ENCODE measurements at places on chromosomes 2 and 18.
A peak's percentile ranks its signal among the peaks of the same experiment; 100 is the strongest.

DNA sequence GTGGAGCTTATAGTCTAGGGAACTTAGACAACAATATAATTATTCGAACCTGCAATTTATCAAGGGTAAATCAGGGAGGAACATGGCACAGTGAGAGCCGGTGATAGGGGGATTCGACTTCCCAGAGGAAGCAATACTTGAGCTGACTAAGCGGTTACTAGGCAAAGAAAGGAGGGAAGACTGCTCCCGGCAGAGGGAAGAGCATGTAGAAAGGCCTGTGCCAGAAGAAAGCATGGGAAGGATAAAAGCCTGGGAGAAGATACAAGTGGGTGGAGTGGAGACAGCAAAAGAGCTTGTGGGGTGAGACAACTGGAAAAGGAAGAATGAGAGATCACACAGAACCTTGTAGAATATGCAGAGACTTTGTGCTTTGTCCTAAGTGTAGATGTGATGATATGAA lies 93.3 kb downstream of the MARCHF4 start:
- no peak for DNase-seq

GRCh38 chr2:3598912-3599854 lies 4.3 kb downstream of the COLEC11 start:
- DNase-seq = no peak

DNA sequence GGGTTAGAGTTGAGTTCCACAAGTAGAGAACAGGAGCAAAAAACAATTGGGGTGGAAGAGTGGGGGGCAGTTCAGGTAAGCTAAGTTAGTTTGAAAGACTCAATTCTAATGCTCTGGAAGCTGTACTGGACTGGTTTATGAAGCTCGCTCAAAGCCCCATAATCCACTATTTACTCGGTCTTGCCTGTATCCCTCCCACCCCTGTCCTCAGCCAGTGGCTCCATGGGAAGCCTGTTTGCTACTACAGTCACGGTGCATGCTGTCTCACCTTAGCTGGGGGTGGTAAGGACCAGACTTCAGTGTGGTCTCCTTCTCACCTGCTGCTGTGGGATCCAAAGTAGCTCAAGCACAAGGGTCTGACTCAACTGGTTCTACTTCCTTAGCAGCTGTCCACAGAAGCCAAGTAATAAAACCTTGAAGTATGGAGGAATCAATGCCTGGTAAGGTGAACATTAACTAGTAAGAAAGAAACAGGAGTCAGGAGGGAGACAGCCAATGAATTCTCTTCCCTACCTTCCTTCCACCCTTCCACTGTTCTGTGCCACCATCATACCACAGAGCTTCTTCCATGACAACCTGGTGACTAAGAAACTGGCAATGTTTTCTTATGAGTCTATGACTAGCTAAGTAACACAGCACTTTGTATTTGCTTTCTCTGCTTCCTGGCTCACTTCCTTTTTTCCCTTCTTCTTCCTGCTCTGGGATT lies 230.8 kb downstream of the SRBD1 start:
- no peak for DNase-seq

DNA sequence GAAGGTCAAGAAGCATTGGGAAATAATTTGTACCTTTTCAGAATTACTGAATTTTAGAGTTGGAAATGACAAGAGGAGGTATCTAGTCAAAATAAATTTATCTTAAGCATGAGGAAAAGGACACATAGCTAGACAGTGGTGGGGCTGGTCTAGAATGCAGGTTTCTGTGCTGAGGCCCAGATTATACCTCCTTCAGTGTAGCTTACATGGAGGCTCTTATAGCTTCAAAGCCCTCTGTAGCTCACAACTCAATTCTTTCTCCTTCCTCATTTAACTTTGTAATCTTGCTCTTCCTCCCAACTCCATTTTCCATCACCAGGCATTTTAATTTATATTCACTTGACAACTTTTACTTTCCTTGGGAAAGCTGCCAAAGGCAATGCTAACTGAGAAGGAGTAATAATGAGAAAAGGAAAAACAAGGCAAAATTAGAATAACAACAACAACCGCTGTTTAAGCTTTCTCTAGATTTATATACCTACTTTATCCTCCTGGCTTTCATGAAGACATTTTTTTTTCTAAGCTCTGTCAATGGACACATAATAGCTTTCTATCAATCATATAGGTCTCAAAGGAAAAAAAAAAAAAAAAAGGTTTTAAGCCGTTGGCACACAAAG lies 58.5 kb downstream of the CLHC1 start:
- DNase-seq = no peak

GRCh38 chr2:85550486-85550885 lies 10.8 kb downstream of the GGCX start:
- DNase-seq = no peak

DNA sequence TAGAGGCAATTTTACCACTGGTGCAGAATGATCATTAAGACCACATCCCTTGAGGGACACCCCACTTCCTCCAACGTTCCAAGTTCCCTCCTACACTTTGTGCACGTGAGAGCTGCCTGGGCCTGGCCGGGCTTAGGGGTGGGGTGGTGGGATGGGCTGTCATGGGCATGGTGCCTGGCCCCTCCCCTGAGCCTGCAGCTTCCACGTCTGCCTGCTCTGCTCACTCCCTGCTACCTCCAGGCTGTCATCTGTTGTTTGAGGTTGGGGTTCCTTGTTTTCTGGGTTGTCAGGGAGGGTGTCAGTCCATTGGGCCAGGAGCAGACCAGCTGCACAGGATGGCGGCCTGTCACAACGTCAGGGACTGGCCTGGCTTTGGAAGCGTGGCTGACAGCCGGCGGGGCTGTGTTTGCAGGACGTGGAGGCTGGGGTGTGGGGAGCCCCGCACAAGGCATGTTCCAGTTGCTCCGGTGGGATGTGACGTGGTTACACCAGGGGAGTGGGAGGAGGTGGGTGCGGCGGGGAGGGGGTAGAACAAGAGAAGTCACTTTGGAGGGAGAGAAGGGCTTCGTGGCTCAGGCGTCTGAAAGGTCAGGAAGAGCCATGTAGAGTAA lies 72.3 kb downstream of the RTP5 start:
- no peak for DNase-seq

- peak; percentile 2 for DNase-seq
Measured at GRCh38 chr18:31041271-31042083, 1.1 kb downstream of the DSC3 start.

DNA sequence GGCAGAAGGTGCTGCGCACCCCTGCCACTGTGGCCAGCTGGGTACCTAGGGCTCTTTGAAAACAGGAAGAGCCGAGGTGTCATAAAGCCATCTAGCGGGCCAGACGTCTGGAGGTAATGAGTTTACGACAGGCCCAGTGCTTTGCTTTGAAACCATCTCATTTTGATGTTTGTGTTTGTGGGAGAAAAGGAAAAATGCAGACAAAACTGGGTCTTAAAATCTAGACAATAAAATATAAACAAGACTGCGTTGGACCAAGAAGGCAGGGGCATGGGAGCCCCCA lies 3.2 kb downstream of the HOXD9 start:
- no peak for DNase-seq

DNA sequence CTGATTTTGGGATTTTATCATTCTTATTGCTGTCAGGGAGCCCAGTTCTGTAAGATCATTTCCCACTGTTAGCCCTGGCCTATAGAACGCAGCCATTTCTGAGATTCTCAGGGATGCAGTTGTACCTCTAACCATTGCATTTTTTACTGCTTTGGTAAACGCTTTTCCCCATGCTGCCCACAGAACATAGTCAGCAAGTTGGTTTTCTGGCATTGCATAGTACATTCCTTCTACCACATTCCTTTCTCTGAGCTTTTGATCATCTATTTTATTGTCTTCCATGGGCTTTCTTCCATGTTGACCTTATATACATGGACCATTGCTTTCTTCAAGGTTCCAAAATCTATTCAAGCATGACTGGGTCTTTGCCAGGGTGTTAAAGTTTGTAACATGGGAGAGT lies 86.8 kb upstream of the ST6GAL2 start:
- no peak for DNase-seq

- DNase-seq = no peak
Measured at GRCh38 chr2:16404551-16405300, 260.9 kb downstream of the CYRIA start.

- DNase-seq = no peak
Measured at GRCh38 chr2:15708865-15709820, 117.5 kb downstream of the DDX1 start.

- no peak for DNase-seq
Measured at GRCh38 chr2:83951378-83951947, 507.6 kb downstream of the SUCLG1 start.

DNA sequence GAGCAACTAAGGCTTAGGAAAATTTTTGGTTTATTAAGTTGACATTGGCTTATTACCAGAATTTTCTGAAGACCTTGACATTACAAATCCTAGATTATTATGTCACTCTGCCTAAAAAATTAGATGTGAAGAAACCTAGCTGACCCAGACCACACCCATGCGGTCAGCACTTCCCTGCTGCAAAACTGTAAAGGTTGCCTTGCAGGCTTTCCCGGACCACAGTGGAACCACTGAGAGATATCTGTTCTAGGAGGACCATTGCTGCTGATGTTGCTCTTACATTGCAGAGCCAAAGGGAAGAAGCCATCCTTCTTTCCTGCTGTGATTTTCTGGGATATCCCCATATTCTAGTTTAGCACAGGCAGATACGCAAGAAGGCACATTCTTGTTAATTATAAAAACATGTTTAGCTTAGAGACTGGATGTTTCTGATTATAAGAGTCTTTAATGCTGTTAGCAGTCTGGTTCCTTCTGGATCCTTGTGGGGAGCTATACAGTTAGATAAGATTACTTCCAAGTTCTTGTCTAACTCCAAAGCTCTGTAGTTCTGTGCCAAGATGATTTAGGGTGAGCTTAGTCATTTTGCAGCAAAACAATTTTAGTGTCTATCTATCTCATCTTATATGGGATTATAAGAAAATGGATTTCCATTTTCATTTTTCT lies 70.2 kb downstream of the AOX1 start:
- no peak for DNase-seq

DNA sequence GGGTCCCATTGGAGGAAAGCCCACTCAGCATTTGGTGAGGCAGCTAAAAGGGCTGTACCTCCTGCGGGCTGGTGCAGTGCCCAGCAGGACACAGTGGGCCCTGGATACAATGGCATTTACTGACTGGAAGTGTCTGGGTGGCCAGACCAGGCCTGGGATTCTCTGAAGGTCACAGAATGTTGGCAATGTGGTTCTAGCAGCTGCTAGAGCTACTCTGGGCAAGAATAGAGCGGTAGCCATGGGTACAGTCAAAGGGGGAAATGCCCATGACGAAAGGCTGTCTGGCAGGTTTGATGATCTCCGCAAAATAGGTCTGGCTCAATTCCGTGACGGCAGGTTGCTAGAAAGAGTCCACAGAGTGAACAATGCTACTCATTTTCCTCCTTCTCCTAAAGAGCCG lies 241.8 kb downstream of the AFF3 start:
- DNase-seq = no peak

- no peak for DNase-seq
Measured at GRCh38 chr18:10063489-10063888, 149.7 kb downstream of the VAPA start.

DNA sequence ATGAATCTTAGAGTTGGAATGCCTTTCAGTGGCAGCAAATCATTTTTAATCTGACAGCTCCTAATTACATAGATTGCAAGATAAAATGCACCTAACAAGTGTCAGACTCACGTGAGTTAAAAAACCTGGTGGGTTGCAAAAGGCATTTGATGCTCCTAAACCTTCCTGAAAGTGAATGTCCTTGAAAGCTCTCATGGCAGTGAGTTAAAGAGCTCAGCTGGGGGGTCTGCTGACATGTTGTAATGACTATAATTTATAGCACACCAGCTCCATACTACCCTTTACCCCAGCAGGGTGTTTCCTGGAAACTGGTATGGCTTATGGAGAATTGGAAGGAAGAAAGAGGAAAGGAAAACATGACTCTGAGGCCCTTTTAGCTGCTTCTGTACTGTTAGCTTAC lies 91.9 kb upstream of the CAVIN2 start:
- no peak for DNase-seq

- DNase-seq = peak; percentile 86
Measured at GRCh38 chr2:112749755-112750559, 14.5 kb downstream of the CKAP2L start.

GRCh38 chr2:13543550-13543949 lies 826.8 kb downstream of the TRIB2 start:
- no peak for DNase-seq

DNA sequence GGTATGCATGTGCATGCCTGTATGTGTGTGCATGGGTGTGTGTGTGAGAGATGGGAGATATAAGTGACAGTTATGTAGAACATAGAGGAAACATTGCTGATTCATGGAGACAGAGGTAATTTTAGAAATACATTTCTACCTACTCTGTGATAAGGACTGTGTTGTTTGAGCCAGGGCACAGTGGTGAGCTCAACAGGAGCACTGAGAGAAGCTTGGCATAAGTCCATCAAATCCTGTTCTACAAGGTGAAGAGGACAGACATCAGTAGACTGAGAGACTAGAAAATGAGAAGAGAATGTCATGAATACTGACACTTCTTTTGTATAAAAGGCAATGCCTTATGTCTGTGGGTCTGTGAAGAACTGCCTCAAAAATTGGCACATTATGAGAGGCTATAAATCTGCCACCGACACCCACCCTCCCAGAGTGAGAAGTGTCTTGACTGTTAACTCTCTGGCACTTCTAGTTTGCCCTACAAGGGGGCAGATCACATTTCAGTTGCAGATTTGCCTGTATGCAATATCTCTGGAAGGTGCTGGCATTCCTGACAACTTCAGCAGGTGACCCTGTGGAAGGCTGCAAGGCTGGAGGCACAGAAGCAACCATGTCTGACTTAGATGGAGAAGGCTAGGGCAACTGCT lies 962.3 kb upstream of the NRXN1 start:
- no peak for DNase-seq

GRCh38 chr18:32270341-32270740 lies 80.5 kb downstream of the MEP1B start:
- no peak for DNase-seq

GRCh38 chr2:55827855-55828254 lies 95.7 kb downstream of the EFEMP1 start:
- no peak for DNase-seq

DNA sequence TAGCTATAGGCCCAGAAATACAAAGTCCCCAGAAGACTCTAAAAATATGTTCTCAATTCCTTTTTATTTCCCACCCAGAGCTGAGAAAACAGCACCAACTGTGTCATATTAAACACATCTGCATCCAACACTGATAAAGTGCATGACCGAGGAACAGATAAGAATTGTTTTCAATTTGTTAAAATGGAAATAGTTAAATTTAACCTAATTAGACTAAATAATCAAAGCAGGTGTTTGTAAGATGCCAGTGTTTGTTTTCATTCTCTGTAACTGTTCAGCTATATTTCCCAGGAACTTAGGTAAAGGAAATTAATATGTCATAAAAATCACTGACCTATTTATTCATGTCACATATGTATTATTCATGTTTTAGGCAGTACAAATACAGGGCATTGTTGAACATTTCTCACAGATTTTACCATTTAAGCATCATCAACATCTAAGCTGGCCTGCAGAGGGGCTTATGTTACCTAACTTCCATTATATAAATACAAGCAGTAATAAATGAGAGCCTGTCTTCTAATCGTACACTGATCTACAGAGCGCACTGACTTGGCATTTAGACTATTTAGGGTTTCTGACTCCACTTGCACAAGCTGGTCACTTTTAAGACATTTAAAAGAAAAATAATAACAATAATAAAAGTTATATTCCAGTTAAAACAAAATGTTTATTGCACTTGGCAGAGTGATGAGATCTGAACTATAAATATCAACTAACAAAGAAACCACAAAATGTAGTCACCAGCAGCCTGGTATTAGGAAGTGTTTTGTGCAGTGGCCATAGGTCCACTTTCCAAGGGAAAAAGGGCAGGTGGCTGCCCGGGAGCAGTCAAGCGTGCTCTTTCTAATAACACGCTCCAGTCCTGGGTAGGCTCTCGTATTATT lies 86.6 kb upstream of the ZFP36L2 start:
- DNase-seq = no peak

- no peak for DNase-seq
Measured at GRCh38 chr2:216915557-216916150, 55.8 kb upstream of the TNP1 start.

Data from CD4-positive, alpha-beta T cell treated with Interleukin-17A for 4 hours (primary cell).